ENCODE measurements at places on chromosomes 1 and 21. TPM values are rescaled to one million over a fixed set of nuclear protein-coding genes. Genes with fewer than 3 reads are reported as not detected.

- no peak for DNase-seq
- no peak overlapping the region for H3K27ac ChIP-seq
- H3K27me3 ChIP-seq: peaks cover 2% of the 10 kb centered on the region
Observed at GRCh38 chr1:94935034-94935433, 8.1 kb upstream of the CNN3 start.

Gene MAN1C1
- 3.7 TPM for total RNA-seq

DNA sequence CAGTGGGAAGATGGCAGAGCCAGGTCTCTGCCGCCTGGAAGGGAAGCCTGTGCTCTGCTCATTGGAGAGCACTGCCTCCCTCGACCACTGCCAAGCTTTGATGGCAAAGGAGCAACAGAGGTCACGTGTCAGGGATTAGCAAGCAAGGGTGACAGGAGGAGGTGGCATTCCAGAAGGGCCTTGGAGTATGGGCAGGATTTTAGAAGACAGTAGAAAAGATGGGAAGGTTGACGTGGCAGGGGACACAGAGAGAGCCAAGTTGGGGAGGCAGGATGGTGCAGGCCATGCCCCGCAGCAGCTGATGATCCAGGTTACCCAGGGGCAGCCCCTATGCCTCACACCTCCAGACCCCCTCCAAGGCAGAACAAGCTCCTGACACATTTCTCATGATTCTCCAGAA, 21.9 kb upstream of the LBR start:
- H3K4me1 ChIP-seq: peaks cover 44% of the 10 kb centered on the region
- no peaks in the 10 kb centered on the region for H3K27me3 ChIP-seq
- no peak overlapping the region for H3K27ac ChIP-seq
- no peak overlapping the region for H3K4me3 ChIP-seq

DNA sequence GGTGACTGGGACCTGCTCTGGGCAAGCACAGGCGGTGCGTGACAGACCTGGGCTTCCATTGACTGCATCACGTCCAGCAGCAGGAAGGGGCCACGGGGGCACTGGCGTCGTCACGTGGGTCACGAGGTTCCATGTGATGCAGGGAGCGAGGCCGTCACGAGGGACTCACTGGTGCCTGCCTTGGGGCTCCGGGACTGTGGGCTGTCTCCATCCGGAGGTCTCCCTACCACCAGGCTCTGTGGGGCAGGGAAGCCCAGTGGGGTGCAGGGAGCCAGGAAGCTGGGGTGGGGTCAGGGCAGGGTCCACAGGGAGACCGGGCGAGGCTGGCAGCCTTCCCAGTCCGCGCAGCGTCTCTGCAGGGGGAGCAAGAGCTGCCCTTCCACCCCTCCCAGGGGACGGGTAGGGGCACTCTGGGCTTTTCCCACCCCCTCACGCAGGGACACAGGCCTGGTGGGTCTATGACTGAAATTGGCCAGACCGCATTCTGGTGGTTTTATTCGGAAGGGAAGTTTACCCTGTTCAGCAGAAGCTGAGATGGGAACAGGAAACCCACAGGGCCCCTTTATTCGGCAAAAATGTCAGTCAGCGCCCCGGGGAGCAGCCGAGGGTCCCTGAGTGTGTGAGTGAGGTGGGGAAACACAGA, 416 bp upstream of the TNFRSF14 start:
- H3K4me1 ChIP-seq: peaks cover 34% of the 10 kb centered on the region
- H3K27ac ChIP-seq: peak overlapping the region; percentile 99
- H3K27me3 ChIP-seq: no peaks in the 10 kb centered on the region
- peak overlapping the region; percentile 99 for H3K4me3 ChIP-seq
- peaks cover 23% of the 10 kb centered on the region for H3K36me3 ChIP-seq

GRCh38 chr1:85992791-85993190, 163.8 kb downstream of the COL24A1 start:
- no peak for DNase-seq
- H3K36me3 ChIP-seq: no peaks in the 10 kb centered on the region
- H3K27me3 ChIP-seq: peaks cover 2% of the 10 kb centered on the region
- no peaks in the 10 kb centered on the region for H3K4me1 ChIP-seq
- H3K4me3 ChIP-seq: no peak overlapping the region

DNA sequence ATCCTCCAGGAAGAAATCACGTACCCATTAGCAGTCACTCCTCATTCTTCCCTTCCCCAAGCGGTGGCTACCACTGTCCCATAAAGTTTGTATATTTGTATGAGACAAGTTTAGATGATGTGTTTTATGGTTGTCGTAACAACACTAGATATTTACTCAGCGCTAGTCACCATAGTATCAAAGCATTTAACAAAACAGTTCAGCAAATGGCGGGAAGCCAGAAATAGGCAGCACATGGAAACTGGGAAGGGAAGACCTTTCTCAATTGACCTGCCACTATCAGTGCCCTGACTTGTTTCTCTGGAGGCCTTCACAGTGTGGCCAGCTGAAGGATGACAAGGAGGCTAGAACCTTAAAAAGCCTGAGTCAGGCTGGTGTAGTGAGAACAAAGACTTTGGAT, 31.1 kb downstream of the CNST start:
- peak overlapping the region; percentile 28 for H3K27ac ChIP-seq
- peaks cover 32% of the 10 kb centered on the region for H3K36me3 ChIP-seq
- H3K4me3 ChIP-seq: no peak overlapping the region
- no peak for DNase-seq
- H3K27me3 ChIP-seq: no peaks in the 10 kb centered on the region

GRCh38 chr1:247456021-247456420, 1.9 kb downstream of the OR2B11 start:
- H3K36me3 ChIP-seq: no peaks in the 10 kb centered on the region
- H3K27ac ChIP-seq: no peak overlapping the region
- H3K4me1 ChIP-seq: peaks cover 6% of the 10 kb centered on the region

DNA sequence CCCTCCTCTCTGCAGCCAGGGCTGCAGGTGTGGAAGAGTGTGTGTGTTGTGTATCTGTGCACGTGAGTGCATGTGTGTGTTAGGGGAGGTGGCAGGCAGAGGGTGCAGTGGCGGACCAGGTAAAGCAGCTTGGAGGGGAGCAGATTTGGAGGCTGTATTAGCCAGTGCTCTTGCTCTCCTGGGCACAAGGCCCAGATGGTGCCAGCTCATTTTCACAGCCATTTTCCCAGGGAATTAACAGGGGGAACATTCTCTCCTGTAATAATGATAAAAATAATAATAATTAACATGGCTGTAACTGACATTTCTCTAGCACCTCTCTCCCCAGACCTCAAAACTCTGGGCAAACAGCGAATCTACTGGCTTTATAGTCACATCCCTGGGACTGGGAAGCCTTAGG, 43.6 kb downstream of the LRRN2 start:
- H3K4me3 ChIP-seq: no peak overlapping the region
- H3K27ac ChIP-seq: no peak overlapping the region
- H3K4me1 ChIP-seq: no peaks in the 10 kb centered on the region
- no peaks in the 10 kb centered on the region for H3K36me3 ChIP-seq
- DNase-seq: no peak
- peaks cover 3% of the 10 kb centered on the region for H3K27me3 ChIP-seq

GRCh38 chr1:236172041-236172579, 29.8 kb downstream of the GPR137B start:
- no peak for DNase-seq
- no peak overlapping the region for H3K4me3 ChIP-seq
- H3K27me3 ChIP-seq: no peaks in the 10 kb centered on the region
- H3K4me1 ChIP-seq: peaks cover 5% of the 10 kb centered on the region
- no peak overlapping the region for H3K27ac ChIP-seq

DNA sequence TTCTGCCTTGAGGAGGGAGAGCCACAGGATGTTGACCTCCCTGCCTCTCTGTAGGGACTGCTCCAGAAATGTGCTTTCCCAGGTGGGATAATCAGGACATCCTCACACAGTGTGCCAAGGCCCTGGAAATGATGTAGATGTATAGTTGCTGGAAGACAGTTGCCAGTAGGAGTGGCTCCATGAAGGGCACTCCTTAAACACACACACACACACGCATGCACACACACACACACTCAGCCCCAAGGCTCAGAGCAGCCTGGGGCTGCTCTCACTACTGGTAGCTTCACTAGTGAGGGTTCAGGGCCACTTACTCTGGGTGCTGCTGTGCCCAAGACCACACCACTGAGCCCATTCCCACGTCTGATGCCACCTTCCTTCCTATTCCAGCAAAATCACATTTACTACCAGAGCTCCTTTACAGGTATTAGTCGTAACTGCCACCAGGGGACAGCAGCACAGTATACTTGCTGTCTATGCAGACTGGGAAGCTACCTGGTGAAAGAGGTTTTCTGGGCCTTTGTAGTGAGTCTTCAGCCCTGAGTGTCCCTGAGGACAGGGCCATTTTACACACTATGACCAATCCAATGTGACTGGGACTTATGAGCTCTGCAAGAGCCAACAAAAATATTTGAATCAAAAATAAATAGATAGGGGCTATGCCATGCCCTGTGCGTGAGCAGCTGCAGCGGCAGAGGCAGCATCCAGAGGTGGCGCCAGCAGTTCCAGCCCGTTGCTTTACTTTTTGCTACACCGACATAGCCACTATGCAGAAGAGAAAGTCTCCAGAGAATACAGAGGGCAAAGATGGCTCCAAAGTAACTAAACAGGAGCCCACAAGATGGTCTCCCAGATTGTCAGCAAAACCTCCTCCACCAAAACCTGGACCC, 15.0 kb downstream of the CRNN start:
- peak; percentile 31 for DNase-seq
- no peak overlapping the region for H3K4me3 ChIP-seq
- peaks cover under 1% of the 10 kb centered on the region for H3K4me1 ChIP-seq
- no peaks in the 10 kb centered on the region for H3K36me3 ChIP-seq

DNA sequence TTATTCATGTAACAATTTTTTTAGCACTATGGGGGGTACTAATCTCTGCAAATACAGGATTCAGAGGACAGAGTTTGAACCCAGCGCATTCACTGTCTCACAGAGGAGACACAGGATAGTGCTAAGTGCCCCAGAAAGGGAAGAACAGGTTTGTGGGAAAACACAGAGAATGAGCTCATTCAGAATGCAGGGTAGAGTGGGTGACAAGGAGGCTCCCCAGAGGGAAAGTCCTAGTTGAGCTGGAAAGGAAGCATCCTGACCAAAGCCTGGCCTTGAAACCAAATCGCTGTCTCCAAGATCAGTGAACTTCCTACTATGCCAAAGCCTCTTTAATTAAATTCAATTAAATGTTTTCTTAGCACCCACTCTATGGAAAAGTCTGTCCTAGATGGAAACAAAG, 19.0 kb upstream of the RGS2 start:
- H3K27ac ChIP-seq: no peak overlapping the region
- DNase-seq: no peak
- H3K4me3 ChIP-seq: no peak overlapping the region

DNA sequence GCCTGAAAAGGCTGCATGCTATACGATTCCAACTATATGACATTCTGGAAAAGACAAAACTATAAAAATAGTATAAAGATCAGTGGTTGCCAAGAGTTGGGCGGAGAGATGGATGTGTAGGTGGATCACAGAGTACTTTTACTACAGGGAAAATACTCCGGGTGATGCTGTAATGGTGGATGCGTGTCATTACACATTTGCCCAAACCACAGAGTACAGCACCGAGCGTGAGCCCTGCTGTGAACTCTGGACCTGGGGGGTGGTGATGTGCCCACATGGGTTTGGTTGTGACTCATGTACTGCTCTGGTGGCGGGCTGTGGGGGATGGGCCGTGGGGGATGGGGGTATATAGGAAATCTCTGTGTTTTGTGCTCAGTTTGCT, 162.7 kb upstream of the COL6A1 start:
- H3K27ac ChIP-seq: peak overlapping the region; percentile 95
- peak overlapping the region; percentile 51 for H3K4me3 ChIP-seq
- H3K4me1 ChIP-seq: peaks cover 37% of the 10 kb centered on the region

- H3K4me3 ChIP-seq: no peak overlapping the region
- DNase-seq: no peak
- peak overlapping the region; percentile 80 for H3K27ac ChIP-seq
Observed at GRCh38 chr1:40064797-40065499, 24.4 kb downstream of the CAP1 start.

- H3K27ac ChIP-seq: no peak overlapping the region
- H3K4me3 ChIP-seq: no peak overlapping the region
- no peaks in the 10 kb centered on the region for H3K27me3 ChIP-seq
- H3K36me3 ChIP-seq: peaks cover under 1% of the 10 kb centered on the region
Observed at GRCh38 chr1:8474369-8474768, 156.5 kb downstream of the SLC45A1 start.

Gene CDA
- total RNA-seq: not detected

Gene UBAP2L
- 183 TPM for total RNA-seq

Gene C8B
- not detected for total RNA-seq

GRCh38 chr1:99544328-99544727, 101.6 kb upstream of the PALMD start:
- no peak overlapping the region for H3K27ac ChIP-seq
- peaks cover 6% of the 10 kb centered on the region for H3K27me3 ChIP-seq
- H3K4me3 ChIP-seq: no peak overlapping the region
- H3K36me3 ChIP-seq: no peaks in the 10 kb centered on the region
- H3K4me1 ChIP-seq: no peaks in the 10 kb centered on the region

Gene RAB42
- total RNA-seq: not detected

Gene C1orf87
- not detected for total RNA-seq

- no peak for DNase-seq
- no peak overlapping the region for H3K27ac ChIP-seq
- no peaks in the 10 kb centered on the region for H3K4me1 ChIP-seq
- no peaks in the 10 kb centered on the region for H3K27me3 ChIP-seq
- no peak overlapping the region for H3K4me3 ChIP-seq
Observed at GRCh38 chr21:26534517-26534916, 38.6 kb downstream of the CYYR1 start.

GRCh38 chr1:173122958-173123852, 72.5 kb upstream of the TNFSF18 start:
- no peaks in the 10 kb centered on the region for H3K27me3 ChIP-seq
- H3K4me3 ChIP-seq: no peak overlapping the region
- no peak overlapping the region for H3K27ac ChIP-seq
- DNase-seq: no peak
- no peaks in the 10 kb centered on the region for H3K36me3 ChIP-seq

Gene RHD
- not detected for total RNA-seq

DNA sequence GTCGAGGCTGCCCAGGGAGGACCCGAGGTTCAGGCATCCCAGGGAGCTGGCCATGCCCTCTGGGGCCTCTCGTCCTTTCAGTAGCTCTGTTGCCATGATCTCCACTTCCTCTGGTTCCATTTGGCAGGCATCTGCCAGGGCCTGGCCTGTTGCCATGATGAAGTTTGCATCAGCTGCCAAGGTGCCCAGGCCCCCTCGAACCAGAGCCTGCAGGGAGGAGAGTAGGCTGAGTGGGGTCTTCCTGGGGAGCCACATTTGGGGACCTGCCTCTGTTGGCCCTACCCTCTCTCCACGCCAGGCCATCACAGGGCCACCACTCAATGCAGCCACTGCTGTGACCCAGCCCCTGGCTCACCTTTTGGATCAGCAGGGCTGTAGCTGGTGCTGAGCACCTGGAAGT, 16.4 kb upstream of the KIF21B start:
- no peak overlapping the region for H3K4me3 ChIP-seq
- no peak for DNase-seq
- H3K27ac ChIP-seq: no peak overlapping the region
- peaks cover 2% of the 10 kb centered on the region for H3K4me1 ChIP-seq

Gene MMEL1
- total RNA-seq: 1.8 TPM

Gene PARS2
- total RNA-seq: 6.0 TPM

Measured in activated CD8-positive, alpha-beta T cell treated with anti-CD3 and anti-CD28 coated beads for 36 hours (primary cell).